Kidney (tissue), 22 donors: ENCODE measurements at places on chromosomes 4 and X.

- no peak for DNase-seq
These were observed 656.9 kb upstream of the CPEB2 start for GRCh38 chr4:14345356-14345775.

GRCh38 chr4:110611968-110612447, 10.9 kb downstream of the PITX2 start:
- peak; percentile 25 for DNase-seq

- no peak for DNase-seq
These were observed 90.5 kb upstream of the RAPGEF2 start for GRCh38 chr4:159012381-159012780.

DNA sequence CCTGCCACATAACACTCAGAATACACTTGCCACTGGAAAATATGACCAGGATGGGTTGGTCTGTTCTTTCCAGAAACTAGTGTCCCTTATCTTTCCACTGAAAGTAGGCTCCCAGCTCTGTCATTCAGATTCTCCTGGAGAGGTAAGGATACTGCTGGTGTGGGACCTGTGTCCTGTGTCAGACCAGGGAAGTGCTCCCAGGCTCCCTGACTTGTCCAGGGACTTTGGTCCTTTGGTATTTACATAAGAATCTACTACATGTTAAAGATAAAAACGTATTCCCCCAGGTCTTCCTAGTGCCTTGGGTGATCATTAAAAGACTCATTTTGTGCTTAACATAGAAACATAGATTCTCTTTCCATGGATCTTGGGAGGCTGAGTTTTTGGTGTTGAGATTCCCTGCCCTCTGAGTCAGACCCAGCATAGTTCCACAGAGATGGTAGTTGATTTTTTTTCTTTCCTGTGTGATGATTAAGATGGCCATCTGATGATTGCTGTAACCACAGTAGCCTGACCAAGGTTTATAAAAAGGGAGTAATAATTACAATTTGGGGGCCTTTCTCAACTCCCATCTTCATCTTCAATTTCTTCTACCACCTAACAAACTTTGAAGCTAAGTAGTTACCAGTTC, 159.8 kb upstream of the JADE1 start:
- no peak for DNase-seq

GRCh38 chr4:28449085-28449484, 1588.4 kb downstream of the STIM2 start:
- no peak for DNase-seq

GRCh38 chrX:152537373-152537772, 86.3 kb upstream of the GABRA3 start:
- DNase-seq: no peak

DNA sequence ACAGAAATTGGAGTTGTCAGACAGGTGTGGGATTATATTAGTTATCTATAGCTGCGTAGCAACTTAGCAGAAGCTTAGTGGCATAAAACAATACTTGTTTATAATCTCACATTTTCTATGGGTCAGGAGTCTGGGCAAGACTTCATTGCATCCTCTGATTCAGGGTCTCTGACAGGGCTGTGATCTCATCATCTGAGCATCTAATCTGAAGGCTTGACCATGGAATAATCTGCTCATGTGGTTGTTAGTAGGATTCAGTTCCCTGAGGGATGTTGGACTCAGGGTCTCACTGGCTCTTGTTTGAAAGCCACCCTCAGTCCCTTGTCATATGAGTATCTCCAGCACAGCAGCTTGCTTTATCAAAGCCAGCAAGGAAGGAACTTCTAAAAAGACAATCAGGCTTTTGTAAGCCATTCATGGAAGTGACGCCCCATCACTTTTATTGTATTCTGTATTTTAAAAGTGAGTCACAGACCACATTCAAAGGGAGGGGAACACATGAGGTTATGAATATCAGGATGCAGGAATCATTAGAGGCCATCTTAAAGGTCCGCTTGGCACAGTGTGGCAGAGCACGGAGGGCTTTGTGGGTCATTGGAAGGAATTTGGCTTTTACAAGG, 37.2 kb upstream of the FAM9B start:
- DNase-seq: no peak

DNA sequence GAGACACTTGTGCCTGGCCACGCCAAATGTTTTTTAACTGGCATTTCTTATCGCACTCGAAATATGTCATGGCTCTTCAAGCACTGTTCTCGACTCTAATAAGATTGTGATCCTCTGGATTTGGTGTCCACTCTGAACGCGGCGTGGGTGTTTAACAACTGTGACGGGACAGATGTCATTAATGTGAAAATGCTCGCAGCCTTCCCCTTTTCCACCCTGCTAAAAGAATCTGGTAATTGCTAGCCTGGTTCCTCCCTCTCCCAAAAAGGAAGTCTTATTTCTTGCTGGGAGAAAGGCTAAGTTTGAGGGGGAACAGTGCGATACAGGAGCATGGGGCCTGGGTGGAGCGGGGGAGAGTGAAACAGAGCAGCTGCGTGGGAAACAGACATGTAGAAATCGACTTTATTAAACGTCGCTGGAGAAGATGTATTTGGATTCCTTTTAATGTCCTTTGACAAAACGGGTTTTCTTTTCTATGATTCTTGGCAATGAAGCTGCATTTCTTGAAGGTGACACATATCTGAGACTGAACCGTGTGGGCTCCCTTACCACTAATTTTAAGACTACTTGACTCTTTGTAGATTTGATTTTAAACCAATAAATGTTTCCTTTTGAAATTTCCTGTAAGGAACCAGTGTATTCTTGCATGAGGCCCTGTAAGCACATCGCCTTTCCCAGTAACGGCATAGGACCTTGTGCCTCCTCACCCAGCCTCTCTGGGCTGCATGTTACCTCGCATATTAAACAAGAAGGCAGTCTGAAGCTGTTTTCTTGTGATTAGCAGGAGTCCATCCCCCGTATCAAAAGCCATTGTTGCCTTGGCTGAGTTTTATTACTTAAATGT, 17.8 kb downstream of the TBC1D1 start:
- peak; percentile 32 for DNase-seq

- no peak for DNase-seq
These were observed 152.7 kb downstream of the FHIP1A start for GRCh38 chr4:151561551-151562256.

- peak; percentile 55 for DNase-seq
These were observed 12.2 kb upstream of the FMR1 start for GRCh38 chrX:147899379-147900114.

- DNase-seq: no peak
These were observed 33.0 kb downstream of the FREM3 start for GRCh38 chr4:143667461-143667860.

DNA sequence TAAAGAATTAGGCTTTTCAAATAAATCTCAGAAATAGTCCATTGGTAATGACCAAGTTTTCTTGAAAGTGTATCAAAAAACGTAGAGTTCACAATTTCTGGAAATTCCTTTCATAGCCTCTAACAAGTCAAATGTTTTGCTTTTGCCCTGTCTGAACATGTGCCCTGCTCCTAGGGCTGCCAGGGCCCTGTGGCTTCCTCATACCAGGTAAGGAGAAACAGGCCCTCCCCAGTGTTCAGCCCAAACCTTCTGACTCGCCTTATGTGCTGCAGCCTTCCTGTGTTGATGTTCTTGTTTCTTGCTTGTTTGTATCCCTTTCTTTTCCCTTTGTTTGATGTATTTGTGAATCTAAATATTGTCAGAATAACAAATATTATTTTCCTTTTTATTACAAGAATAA, 146.1 kb upstream of the PACRGL start:
- no peak for DNase-seq

GRCh38 chr4:1899149-1900086, 28.2 kb downstream of the NSD2 start:
- DNase-seq: peak; percentile 75

DNA sequence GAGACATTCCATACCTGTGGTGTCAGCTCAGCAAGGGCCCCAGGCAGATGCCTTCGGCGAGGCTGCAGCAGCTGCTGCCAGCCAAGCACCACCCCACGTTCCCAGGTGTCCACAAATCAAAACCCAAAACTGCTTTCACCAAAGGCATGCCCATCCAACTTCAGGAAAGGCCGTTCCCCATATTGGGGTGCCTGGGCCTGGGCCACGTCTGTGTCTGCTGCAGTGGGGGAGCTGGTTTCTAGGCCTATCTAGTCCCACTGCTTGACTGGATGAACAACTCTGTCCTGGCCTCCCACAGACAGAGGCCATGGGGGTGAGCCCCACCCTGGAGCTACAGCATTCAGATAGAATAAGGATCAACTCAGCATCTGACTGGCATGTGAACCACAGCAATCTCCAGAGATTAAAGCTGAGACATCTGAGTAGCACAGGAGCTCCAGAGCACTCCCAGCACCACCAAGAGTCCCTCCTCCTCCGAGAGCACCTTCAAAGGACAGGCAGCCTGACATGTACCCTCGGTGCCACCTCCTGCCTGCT, 37.0 kb downstream of the NAT8L start:
- no peak for DNase-seq

- no peak for DNase-seq
These were observed 67.4 kb downstream of the DMP1 start for GRCh38 chr4:87717276-87718031.

GRCh38 chr4:45475548-45475947, 648.3 kb downstream of the GABRG1 start:
- DNase-seq: no peak

GRCh38 chr4:610411-611261, 14.7 kb upstream of the PDE6B start:
- no peak for DNase-seq

GRCh38 chrX:155094468-155095061, 23.3 kb downstream of the BRCC3 start:
- DNase-seq: no peak

DNA sequence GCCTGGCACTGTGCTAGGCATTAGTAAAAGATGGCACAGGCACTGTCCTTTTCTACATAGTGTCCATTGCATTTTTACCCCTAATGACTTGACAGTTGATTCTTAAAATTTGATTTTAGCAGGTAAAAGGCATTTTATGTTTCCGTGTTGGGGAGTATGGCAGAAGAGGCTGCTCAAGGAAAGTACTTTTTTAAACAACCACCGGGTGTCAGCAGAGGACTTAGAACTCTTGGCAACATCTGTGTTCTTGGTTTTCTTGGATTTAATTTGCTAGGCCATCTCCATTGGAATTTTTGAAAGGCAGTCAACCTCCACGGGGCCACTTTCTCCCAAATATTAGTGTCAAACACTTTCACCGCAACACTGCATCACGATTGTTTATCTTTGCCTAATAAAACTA, 102.9 kb downstream of the TSPAN7 start:
- peak; percentile 63 for DNase-seq

DNA sequence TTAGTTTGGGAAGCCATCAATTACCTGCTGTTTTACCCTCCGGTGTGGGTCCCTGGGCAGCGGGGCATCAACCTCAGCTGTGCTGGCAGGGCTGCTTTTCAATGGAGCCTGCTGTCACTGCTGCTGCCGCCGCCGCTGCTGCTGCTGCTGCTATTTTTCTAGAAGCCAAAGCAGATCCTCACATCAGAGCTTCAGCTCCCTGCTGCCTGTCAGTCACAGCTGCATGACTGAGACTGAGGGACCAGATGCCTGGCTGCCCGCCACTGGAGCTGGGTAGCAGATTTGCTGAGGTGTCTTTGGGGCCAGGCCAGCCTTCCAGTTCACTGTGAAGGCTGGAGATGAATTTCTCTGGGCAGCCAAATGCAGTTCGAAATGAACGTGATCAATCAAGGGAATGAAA, 200.3 kb upstream of the NHS start:
- no peak for DNase-seq

- DNase-seq: peak; percentile 34
These were observed 123.6 kb upstream of the MID1 start for GRCh38 chrX:10744007-10744406.

GRCh38 chr4:84939113-84939512, 27.4 kb downstream of the WDFY3 start:
- no peak for DNase-seq

DNA sequence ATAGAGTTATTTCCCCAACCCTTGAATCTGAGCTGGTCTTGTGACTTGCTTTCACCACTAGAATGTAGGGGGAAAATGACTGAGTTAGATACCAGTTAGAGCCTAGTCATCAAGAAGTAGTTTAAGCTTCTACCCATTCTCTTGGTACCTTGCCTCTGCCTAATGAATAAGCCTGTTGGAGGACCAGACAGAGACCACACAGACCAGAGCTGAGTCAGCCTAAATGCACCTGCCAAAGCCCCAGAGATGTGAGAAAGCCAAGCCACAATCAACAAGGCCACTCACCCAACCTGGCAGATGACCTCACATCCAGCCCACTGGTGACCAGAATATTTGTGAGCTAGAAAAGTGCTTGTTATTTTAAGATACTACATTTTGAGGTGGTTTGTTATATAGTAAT, 85.2 kb upstream of the DCLK2 start:
- no peak for DNase-seq

DNA sequence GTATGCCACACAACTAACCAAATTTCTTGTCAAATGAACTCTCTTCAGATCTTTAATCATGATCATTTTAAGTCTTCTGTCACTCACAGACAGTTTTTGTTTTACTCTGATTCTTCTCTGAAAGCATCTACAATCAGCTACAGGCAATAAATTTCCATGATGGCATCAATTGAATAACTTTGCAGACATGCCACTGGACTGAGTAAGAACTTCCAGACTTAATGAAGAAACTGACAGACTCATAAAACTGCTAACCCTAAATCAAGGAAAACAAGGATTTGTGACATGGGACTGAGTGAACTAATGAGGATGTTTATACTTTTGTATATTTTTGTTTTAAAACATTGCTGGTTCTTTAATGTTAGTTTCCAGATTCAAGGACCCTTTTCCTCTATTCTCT, 5.5 kb upstream of the PPP1R2C start:
- DNase-seq: no peak

DNA sequence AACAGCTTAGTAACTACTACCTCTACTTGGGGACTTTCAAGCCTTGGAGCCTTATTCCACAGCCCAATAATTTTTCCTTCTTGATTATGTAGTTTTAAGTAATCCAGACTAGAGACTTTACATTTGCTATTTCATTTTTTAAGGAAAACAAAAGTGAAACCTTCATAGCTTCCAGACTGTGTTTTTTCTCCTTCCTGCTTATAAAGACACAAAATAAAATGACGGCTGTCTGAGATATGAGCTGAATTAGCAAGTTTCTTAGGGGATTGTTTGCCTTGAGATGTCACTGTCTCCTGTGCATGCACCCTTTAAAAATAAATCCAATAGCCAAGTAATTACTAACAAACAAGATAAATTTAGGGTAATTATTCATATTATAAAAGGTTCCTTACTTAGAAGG, 78.8 kb upstream of the PACRGL start:
- DNase-seq: no peak

DNA sequence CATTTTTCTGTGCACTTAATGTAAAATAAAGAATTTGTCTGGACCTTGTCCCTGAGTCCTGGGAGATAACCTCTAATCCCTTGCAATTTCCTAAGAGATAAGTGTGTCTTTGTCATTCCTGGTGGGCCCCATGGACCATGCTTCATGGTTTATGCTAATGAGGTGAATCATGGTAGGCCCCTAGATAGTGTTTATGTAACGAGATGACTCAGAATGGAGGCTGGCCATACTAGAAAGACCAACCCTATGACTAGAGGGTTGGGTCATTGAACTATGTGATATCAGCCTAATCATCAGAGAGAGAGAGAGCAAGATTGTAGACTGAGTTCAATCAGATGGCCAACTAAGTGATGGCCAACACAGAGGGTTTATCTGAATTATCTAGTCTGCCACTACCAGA, 64.2 kb upstream of the NHSL2 start:
- DNase-seq: no peak
